NCI-H2107 (cell line): ENCODE measurements at places on chromosomes 6 and 20.

GRCh38 chr6:154783229-154783628 is 50.0 kb downstream of the SCAF8 start:
- DNase-seq, result no peak

DNA sequence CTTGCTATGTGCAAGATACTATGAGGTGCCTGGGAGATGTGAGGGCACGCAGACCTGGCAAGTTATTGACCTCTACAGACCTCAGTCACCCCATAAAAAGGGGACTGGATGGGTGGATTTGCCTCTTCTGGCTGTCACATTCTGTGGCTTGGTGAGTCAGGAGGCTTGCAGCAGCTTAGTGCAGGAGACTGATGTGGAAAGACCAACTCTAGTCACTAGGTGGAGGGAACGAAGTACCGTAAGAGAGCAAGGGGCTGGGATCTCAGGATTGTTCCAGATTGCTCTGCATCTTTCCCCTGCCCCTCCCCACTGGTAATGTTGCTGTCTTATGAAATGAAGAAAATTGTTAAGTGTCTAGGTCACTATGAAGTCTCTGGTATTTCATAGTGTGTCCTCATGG is 3.3 kb downstream of the MAPRE1 start:
- no peak for DNase-seq

- no peak for DNase-seq
These were observed 1027.9 kb upstream of the ADGRB3 start for GRCh38 chr6:67606906-67607828.

GRCh38 chr20:4159765-4160490 is 144.6 kb upstream of the RNF24 start:
- no peak for DNase-seq

GRCh38 chr20:62861726-62862336 is at the start of gene TCFL5:
Gene TCFL5 (minus strand): TSS chr20:62861822. CDS start chr20:62861670, 152 bp downstream.
- DNase-seq, result peak; percentile 75

- no peak for DNase-seq
These were observed 1043.2 kb upstream of the ADGRB3 start for GRCh38 chr6:67591910-67592309.

DNA sequence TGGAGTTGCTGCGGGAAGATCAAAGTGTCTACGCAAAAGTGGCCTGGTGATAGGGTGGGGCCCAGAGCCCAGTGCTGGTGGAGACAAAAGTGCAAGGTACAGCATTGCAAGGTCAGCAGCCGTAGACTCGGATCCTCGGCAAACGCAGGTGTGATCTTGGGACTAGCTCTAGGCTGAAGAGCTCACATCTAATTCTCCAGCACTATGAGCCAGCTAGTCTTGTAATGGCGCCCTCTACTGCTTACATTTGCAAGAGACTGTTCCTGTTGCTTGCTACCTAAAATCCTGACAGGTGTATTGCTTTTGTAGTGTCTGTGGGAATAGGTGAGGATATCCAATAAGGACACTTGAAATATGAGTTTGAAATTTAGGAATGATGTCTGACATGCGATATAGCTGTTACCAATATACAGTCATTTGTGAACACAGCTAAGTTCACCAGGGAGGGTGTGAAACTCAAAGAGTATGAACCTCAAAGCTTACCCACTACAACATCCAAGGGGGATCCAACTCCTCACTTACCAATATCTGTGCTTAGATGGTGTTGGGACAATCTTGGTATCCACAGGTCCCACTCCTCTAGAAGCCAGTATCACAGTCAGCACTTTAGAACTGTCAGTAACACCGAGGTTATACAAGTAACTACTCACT is 58.4 kb downstream of the PDE7B start:
- peak; percentile 27 for DNase-seq

- no peak for DNase-seq
These were observed 68.8 kb downstream of the FGD2 start for GRCh38 chr6:37074053-37074827.

GRCh38 chr20:58537831-58538230 is 22.6 kb upstream of the APCDD1L start:
- no peak for DNase-seq

DNA sequence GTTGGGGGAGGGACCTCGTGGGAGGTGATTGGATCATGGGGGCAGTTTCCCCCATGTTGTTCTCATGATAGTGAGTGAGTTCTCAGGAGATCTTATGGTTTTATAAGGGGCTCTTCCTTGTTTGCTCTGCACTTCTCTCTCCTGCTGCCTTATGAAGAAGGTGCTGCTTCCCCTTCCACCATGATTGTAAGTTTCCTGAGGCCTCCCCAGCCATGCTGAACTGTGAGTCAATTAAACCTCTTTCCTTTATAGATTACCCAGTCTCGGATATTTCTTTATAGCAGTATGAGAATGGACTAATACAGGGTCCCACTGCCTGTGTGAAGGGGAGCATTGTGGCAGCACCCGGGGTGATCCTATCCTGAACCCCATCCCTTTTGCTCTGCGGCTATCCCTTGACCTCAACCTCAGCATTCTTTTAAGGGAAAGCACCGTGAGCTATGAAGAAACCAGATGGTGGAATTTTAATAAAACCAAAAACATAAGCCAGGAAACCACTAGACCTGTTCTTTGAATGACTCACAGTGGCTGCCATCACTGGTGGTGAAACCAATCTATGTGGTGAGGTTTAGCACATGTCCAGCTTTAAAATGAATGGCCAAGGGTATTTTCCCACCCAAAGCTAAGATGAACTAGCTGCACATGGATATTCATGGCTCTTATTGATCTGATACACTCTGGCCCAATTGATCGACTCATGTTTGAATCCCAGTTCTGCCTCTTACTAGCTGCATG is 62.2 kb downstream of the ZDHHC14 start:
- DNase-seq, result no peak

DNA sequence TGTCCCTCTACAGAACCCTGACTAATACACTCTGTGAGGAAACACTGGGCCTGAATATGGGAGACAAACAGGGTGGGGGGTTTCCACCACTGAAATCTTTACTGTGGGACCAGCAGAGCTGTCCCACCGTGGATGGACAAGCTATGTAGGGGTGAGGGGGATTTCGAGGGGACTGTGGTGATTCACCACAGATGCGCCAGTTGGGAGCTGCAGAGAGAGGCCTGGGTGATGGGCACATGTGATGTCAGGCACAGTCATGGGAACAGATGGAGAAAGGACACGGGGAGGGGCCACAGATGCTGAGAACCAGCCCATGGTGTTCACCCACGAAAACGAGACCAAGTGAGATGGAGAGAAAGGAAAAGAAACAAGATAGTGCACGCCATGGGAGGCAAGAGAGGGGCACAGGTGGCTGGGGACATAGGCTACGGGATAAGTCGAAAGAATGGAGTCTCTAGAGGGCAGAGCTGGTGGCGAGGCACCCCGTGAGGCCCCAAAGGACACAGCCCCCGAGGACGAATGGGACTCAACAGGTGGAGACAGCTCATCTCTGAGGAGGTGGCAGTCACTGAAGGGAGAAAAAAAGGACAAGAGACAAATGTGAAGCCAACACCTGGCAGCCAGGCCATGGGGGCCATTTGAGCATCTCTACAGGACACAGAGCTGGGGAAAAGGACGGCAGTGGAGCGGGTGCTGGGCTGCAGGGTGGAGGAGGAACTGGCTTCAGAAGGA is 10.5 kb upstream of the RAMACL start:
- DNase-seq, result no peak

- DNase-seq, result no peak
These were observed 121.4 kb upstream of the ADGRF1 start for GRCh38 chr6:47163536-47163935.

- no peak for DNase-seq
These were observed 9.0 kb upstream of the PLCB4 start for GRCh38 chr20:9059931-9060330.

DNA sequence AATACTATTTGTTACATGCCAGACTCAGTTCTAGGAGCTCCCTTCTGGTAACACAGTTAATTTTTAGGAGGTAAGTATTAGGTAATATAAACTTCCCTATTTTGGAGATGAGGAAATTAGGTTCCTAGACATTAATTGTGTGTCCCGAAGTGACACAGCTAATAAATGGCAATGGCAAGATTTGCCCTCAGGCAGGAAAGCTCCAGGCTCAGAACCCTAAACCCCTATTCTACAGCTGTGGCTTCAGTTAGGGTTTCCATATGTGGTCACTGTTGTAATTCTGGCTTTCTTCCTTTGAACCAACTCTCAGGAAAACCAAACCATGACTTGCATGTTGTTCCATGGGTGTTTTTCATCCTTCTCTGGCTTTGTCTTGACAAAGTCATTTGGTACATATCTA is 188.2 kb downstream of the PLCB1 start:
- DNase-seq, result no peak

GRCh38 chr20:1810926-1811620 is 84.1 kb upstream of the SIRPA start:
- DNase-seq, result no peak

- no peak for DNase-seq
These were observed 28.0 kb downstream of the OSBPL2 start for GRCh38 chr20:62266340-62266739.

DNA sequence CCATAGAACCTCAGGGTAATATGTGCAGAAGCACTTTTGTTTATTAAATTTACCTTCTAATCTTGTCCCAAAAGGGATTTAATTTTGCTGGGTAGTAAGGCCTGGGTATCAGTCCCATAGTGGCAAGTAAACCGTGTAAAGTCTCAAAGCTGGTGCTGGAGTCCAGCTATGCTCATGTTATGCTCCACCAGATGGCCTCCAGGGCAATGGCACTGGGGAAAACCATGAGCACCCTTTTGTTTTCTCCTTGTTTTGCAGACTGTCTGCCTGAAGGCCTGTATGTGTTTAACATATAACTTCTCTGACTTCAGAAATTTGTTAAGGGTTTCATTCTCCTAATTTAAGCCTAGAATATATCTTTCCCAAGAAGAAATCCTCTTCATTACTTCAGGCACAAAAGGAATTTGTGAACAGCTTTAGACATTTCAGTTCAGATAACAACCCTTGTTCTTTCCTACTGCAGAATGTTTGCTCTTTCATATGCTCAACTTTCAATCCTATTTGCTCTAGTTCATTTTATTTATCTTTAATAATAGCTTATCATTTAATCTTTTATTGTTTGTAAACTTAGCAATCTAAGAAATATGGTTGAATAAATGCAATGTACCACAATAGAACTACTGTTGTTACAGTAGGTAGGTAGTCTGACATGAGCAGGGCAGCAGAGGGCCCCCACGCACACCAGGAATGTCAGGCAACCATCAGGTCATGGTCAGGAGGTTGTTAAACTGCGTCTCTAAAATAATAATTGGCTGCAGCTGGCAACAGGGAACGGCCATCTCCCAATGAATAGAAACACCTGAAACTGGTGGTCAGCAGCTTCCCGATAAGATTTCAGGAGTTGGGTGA is 162.8 kb downstream of the TENT5A start:
- no peak for DNase-seq

- DNase-seq, result no peak
These were observed 16.6 kb upstream of the CALHM6 start for GRCh38 chr6:116444575-116444974.

DNA sequence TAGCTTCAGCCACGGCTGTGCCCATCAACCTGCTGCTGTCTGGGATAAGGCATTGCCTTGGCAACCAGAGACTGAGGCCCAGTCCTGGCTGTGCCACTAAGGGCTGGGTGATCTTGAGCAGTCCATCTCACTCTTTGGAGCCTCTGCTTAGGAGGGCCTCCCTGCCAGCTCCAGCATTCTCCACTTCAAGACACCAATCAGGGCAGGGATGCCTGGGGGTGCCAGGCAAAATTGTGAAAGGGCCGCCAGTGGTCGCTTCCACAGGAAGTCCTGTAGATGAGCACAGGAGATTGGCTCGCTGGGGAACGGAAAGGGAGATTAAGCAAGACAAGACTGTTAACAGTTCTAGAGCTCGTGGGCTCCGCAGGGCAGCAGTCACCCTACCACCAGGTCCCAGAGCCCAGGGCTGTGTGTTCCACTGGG is at the start of gene RAB44:
Gene RAB44 (plus strand): TSS at position 346 of the 423 bp plus-strand sequence. CDS start 6,410 bp downstream, outside the sequence.
- no peak for DNase-seq

DNA sequence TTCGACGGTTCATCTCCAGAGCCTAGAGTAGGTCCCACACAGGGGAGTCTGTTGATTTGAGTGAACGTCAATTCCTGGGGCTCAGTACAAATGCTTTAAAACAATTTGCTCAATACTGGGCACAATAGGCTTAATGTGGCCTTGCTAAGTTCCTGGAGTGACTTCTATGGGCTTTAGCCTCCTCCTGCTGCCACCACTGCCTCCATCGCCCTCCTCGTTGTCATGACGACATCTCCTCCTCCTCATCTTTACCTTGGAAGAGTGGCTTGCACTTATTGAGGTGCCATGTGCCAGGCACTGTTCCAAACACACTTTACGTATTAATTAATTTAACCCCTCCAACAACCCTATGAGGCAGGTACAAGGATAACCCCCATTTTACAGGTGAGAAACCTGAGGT is 11.8 kb upstream of the ZMYND8 start:
- DNase-seq, result no peak

DNA sequence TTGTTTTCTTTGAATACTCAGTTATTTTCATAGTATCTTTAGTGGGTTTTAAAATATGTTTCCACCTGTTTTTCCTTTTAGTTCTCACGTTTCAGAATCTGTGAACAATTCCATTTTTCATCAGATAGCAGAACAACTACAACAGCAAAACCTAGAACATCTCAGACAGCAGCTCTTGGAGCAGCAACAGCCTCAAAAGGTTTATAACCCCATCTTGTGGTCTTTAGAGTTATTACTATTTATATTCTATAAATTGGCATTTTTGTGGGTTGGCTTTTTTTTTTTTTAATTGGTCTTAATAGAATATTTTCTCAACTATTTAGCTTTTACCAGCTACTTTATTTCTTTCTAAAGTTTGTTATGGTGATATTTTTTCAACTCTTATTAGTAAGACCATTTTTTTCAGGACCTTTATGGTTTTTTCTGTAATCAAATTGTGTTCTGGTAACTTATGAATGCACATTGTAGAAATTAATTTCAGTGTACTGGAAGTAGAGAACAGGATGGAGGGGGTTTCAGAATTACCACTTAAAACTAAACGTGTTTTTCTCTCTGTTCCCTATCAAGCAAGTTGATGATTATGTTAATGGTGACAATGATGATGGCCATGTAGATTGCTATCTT is 72.2 kb downstream of the SCAF8 start:
- DNase-seq, result no peak
